Aortic smooth muscle cell (primary cell): ENCODE measurements at places on chromosomes 6 and 20. TPM values are rescaled to one million over a fixed set of nuclear protein-coding genes. Genes with fewer than 3 reads are reported as not detected.

Gene WFDC5
- not detected in 2 replicates for total RNA-seq

Gene SCAND1
- 44.1 and 46.1 TPM in 2 replicates for total RNA-seq

Gene SAMD3
- total RNA-seq: 7.2 and 7.3 TPM in 2 replicates

Gene BEND3
- total RNA-seq: 0.93 and 1.2 TPM in 2 replicates

Gene FAM184A
- total RNA-seq: 1.2 and 2.6 TPM in 2 replicates

Gene C6orf163
- 1.5 and 2.1 TPM in 2 replicates for total RNA-seq

Gene HRH3
- not detected in 2 replicates for total RNA-seq

Gene EPPIN
- total RNA-seq: not detected in 2 replicates

Gene ARMC12
- 0.06 and 0.13 TPM in 2 replicates for total RNA-seq

Gene CUTA
- 133 and 181 TPM in 2 replicates for total RNA-seq

Gene RRAGD
- total RNA-seq: 3.2 and 5.9 TPM in 2 replicates

Gene L3MBTL3
- total RNA-seq: 9.4 and 15.0 TPM in 2 replicates

Gene PTCHD4
- 0.62 and 1.2 TPM in 2 replicates for total RNA-seq

Gene HLA-DQA2
- not detected in 2 replicates for total RNA-seq

Gene LRRC1
- total RNA-seq: 4.6 and 5.6 TPM in 2 replicates

Gene RSPO3
- total RNA-seq: 0.06 and 0.13 TPM in 2 replicates

Gene RAB5IF
- 45.8 and 55.0 TPM in 2 replicates for total RNA-seq

Gene LY6G6F
- not detected in 2 replicates for total RNA-seq

Gene OLIG3
- 0.06 TPM in 1 of 2 replicates, not detected in the other for total RNA-seq

Gene WFDC10B
- total RNA-seq: not detected in 2 replicates

Gene SLC22A16
- not detected in 2 replicates for total RNA-seq

Gene TP53TG5
- total RNA-seq: 0.19 TPM in 1 of 2 replicates, not detected in the other

Gene SLC22A3
- total RNA-seq: 0.92 and 3.4 TPM in 2 replicates

Gene C6orf15
- not detected in 2 replicates for total RNA-seq
